ENCODE measurements at places on chromosomes 5 and 9.

GRCh38 chr5:57033103-57033502 is 81.2 kb upstream of the MIER3 start:
- DNase-seq: no peak

DNA sequence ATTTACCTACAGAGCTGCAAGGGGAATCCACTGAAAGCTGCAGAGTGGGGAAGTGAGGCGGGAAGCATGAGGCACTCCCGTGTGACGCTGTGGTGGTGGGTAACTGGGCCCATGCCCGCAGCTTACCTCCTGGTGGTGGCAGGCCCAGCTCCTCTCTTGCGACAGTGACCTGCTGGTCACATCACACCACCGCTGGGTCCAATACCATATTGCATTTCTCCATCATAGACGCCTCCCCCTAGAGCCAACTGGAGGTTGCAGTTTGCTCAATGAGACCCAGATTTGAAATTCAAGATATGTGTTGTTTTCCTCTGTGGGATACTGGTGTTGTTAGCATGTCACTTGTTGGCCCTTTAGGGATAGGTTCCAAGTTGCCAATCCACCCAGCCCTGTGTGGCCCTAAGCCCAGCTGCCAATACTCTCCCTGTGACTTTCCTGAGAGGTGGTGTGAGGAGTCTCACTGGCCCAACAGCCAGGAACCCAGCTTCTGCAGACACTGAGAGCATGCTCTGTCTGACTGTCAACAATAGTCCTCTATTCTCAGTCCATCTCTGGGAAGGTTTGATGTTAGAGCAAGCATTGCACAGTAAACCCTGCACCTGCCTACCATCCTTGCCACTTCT is 428.3 kb downstream of the GADD45G start:
- no peak for DNase-seq

- peak; percentile 54 for DNase-seq
Observed at GRCh38 chr5:174793684-174794328, 69.4 kb downstream of the MSX2 start.

DNA sequence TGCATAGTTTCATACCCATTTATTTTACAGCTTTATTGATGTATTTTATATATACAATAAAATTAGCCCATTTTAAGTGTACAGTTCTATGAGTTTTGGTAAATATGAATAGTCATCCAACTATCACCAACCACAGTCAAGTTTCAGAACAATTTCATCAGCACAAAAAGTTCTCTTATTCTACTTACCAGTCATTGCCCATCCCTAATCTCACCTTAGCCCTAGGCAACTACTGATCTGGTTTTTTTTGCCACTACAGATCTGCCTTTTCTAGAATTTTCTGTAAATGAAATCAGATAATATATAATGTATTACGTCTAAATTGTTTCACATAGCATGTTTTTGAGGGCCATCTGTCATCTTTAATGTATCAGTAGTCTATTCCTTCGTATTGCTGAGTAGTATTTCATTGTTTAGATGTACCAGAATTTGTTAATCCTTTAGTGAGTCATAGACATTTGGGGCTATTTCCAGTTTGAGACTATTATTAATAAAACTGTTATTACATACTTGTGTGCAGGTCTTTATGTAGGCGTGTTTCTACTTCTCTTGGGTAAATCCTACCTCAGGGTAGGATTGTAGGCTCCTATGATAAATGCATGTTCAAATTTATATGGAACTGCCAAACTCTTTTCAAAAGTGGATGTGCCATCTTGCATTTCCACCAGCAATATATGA is 198.5 kb upstream of the ADAMTSL1 start:
- no peak for DNase-seq

- peak; percentile 0 for DNase-seq
Observed at GRCh38 chr9:10678790-10679189, 66.0 kb upstream of the PTPRD start.

- DNase-seq: peak; percentile 97
Observed at GRCh38 chr9:105296877-105297287, 52.4 kb downstream of the SLC44A1 start.

- DNase-seq: no peak
Observed at GRCh38 chr5:76099756-76100155, 16.6 kb downstream of the SV2C start.

- no peak for DNase-seq
Observed at GRCh38 chr5:116566251-116566650, 8.4 kb downstream of the SEMA6A start.

DNA sequence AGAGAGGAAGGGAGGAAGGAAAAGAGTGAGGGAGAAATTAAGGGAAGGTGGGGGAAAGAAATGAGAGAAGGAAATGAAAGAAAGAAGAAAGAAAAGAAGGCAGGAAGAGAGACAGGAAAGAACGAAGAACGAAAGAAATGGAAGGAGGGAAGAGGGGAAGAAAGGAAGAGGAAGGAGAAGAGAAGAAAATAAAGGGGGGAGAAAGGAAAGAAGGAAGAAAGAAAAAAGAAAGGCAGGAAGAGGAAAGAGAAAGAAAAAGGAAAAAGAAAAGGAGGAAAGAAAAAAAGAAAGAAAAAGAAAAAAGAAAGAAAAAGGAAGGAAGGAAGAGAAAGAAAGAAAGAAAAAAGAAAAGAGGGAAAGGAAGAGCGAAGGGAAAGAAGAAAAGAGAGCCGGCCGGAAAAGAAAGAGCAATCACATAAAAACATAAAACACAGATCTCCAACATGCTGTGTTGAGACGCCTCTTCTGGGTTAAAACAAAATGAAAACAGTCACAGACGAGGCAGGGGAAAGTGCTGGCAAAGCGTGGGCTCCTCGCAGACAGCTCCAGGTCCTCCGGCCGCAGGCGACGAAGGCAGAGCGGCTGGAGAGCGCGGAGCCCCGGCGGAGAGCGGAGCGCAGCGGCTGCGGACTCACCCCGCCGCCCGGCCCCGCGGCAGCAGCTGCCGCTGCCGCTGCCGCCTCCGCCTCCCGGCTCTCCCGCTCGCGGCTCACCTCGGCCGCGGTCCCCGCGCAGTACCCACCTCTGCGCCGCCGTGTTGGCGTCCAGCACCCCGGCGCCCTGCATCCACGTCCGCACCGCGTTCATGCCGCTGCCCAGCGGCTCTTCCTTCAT is 896 bp downstream of the EBF1 start:
- DNase-seq: peak; percentile 47

- DNase-seq: no peak
Observed at GRCh38 chr5:106757672-106758071, 913.1 kb downstream of the EFNA5 start.

GRCh38 chr5:172421-172820 is 18.9 kb upstream of the LRRC14B start:
- DNase-seq: no peak
